ENCODE measurements at places on chromosomes 4 and X.

GRCh38 chrX:39675162-39675553 lies 422.6 kb downstream of the BCOR start:
- DNase-seq = no peak

DNA sequence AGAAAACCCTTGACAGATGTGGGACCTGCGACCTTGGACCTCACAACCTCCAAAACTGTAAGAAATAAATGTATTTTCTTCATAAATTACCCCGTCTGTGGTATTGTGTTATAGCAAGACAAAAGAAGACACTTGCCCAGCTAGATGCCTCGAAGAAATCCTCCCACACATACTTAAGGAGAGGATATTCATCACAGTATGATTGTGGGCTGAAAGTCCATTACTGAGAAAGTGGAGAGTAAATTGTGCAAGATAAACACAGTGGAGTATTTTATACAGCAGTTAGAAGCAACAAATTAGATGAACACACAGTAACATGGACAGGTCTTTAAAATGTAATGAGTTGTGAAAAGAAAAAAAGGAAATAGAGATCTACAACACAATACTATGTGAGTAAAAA lies 25.8 kb upstream of the PLA2G12A start:
- no peak for DNase-seq

- DNase-seq = no peak
These were observed 9.4 kb downstream of the TMEM187 start for GRCh38 chrX:153981771-153982533.

DNA sequence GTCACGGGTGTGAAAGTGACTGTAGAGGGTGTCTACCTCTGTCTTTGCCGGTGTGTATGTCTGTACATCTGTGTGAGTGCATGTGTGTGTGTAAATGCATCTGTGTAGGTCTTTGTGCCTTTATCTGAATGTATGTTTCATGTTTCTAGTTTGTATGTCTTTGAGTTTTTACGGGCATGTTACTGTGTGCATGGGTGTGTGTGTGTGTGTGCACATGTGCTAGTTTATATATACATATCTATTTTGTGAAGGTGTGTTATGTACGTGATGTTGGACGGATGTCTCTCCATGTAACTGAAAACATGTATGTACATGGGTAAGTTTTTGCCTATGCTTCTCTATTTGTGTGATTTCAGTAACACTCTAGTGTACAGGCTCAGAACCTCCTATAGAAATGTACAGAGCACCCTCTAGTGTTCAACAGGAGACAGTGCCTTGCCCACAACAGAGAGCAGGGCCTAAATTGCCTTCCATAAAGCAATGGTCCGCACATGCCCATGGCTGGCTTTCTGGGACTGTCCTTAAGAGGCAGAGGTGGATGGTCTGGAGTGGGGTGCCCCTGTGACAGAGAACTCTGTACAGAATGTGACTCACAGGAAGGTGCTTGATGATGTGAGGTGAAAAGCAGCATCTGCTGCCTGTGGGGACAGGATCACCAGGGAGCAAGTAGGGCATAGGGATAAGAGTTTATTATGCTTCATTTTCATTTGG lies 343.5 kb downstream of the RAPGEF2 start:
- peak; percentile 62 for DNase-seq

- DNase-seq = no peak
These were observed 45.3 kb downstream of the SLC9A6 start for GRCh38 chrX:136030303-136031191.

DNA sequence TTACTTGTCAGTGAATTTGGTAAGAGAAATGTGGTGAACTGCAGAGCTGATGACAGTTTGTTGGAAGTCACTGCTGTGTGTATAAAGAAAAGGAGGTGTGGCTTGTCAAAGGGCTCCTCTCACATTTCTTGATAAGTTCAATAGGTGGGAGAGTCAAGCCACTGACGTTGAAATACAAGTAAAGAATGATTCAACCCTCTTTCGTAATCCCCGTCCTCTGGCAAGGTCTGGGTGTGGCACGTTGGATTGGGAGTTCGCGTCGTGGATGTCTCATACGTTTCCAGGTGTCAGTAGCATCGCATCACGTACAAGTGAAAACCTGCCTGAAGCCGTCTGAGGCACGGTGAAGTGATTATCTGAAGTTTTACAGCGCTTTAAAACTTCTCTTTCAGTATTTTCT lies 76.4 kb downstream of the EGF start:
- DNase-seq = no peak

DNA sequence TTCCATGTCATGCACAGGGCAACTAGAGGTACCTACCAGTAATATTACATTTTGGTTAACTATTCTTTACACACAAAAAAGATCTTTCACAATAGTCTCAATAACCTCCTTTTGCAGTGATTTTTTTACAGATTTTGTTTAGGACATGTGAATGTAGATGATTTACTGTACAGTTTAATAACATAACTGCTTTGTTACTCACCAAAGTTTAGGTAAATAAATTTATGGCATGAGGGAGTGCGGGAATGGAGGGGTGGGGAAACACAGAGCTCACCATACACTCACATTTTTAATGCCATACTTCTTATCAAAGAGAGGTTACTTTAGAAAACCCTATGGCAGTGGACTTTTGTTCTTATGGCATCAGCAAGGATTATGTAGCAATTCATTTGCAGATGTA lies 93.1 kb upstream of the TEX13A start:
- DNase-seq = no peak

- no peak for DNase-seq
These were observed 64.5 kb downstream of the TEC start for GRCh38 chr4:48205107-48205506.

GRCh38 chr4:36303426-36304137 lies 22.2 kb downstream of the DTHD1 start:
- no peak for DNase-seq

DNA sequence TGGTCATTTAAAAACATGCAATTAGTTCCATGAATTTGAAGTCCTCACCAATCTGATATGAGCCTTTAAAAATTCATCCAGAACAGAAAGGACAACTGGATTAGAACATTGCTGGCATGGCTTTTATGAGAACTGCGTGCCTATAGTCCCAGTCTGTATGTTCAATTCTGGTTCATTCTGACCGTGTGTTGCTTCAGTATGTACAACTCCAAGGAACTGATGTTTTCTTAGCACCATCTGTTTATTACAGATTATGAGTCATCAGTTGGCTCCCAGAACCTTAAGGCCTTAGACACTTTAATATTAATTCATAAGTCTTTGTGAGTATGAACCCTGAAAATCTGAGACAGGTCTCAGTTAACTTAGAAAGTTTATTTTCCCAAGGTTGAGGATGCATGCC lies 115.0 kb downstream of the CEP44 start:
- no peak for DNase-seq

GRCh38 chr4:68951078-68951805 lies at the start of gene UGT2A3:
UGT2A3 (minus strand) TSS chr4:68951804; CDS start chr4:68951760, 44 bp downstream.
- DNase-seq = no peak

DNA sequence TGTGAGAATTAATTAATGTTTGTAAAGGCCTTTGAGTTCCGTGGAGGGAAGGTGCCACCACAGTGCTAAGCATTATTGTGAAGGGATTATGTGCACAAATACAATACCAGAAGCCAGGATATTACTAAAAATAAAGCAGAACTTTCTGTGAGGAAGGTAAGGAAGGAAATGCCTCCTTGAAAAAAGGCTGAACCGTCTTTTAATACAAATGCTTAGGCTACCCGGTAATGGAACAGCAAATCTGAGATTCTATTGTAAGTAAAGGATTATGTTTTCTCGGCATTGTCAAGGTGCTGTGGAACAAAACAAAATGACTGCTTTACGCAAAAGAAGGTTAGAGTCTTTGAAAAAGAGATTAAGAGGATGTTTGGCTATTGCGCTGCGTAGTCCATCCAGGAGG lies 57.9 kb upstream of the SPRY1 start:
- no peak for DNase-seq

DNA sequence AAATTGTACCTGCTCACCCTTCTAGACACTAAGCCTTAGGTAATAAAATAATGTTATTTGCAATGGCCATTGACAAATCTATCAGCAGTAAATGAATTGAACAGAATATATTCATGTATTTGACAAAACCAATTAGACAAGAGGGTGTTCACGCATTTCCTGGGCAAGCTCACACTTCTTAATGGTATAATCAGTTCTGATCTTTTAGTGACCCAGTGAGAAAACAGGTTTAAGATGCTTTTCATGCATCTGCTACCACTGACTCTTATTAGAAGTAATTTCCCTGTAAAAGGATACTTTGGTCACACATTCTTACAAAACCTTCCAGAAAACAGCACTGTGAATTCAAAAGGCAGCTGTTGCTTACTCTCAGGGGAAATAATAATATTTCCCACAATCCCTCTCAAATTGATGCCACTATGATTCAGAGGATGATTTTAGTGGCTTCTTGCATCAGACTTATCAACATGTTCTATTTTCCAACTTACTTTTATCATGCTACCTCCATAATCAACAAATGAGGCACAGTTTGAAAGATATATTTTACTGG lies 313.9 kb upstream of the NWD2 start:
- DNase-seq = no peak

DNA sequence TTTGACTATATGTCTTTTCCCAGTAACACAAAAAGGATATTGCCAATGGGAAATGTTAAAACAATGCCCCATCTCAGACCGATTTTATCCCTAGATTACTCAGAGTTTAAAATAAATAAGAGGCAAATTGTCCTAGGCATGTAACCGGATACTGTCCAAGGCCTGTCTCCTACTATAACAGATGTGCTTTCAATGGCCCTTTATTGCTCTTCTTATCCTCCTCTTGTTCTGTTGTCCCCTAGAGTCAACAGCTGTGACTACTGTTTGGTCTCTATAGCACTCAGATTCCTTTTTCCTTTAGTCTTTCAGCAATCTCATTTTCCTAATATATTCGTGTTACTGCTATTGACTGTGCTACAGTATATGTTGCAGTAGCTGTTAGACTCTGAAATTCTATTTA lies 66.8 kb upstream of the PLS3 start:
- no peak for DNase-seq

- no peak for DNase-seq
These were observed 31.8 kb downstream of the SERTM2 start for GRCh38 chrX:111543212-111543741.

DNA sequence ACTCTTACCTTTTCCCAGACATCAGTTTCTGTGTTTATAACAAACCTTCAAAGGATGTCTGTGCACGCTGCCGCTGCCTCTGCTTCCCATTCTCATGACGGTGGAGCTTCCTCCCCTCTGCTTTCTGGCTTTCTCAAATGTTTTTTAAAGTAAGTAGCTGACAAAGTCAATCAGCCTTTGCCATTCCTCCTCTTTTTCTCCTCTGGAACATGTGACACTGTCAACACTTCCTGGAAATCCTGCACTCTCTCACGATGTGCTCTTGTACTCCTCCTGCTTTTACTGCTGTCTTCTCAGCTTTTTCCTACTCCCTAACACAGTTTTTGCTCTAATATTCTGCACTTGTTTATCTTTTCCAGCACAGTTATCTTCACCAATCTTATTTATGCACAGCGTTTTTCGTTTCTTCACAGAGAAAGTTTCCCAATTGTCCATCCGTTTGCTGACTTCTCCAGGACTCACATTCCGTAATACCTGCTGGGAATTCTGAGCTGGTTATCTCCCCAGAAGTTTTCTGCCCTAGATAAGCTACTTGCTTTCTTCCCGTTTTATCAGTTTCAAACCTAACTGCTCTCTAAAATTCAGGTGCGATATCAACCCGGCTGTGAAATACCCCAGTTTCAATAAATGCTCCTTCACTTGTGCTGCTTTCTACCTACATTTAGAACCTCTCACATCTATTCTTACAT lies 465.6 kb upstream of the AGA start:
- DNase-seq = no peak

DNA sequence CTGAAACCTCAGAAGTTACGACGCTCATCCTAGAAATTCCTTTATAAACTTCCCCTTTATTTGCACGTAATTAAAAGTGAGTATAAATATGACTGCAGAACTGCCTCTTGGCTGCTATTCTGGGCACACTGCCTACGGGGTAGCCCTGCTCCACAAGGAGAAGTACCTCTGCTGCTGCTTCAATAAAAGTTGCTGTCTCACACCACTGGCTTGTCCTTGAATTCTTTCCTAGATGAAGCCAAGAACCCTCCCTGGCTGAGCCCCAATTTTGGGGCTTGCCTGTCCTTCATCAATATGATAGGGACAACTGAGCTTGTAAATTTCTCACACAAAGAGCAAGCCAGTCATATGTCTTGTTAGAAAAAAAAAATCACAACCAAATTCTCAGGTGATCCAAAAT lies 115.8 kb downstream of the VEGFC start:
- DNase-seq = no peak

GRCh38 chr4:70936200-70936787 lies 34.1 kb downstream of the MOB1B start:
- no peak for DNase-seq

DNA sequence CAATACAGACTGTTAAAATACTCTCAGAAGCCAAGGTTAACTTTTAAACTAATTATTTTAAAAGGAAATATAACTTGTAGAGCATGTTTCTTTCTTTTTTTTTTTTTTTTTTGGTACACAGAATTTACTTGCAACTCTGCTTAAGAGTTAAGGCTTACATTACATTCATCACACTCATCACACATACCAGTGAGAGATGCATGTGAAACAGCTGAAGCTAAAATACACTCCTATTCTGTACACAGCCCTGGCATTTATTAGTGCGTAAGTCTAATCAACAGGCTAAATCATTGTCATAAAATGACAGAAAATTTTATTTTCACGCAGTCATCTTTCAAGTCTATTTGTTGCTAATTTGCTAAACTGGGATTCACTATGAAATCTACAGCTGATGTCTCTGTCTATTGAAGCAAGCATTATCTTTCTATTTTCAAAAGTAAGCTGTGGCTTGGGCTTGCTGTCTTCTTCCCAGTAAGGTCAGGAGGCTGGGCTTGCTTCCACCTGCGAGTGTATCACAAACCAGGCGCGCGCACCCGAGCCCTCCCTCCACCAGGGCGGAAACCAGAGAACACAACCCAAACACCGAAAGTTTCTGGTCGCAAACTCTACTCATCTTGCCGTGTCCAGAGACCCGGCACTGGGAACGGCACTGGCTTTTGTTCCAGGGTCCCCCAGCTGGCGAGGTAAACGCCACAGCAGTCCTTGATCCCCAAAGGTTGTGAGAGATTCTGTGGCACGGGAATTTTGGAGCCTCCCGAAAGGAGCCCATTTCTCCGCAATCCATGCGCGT lies 3.9 kb downstream of the MAML3 start:
- DNase-seq = peak; percentile 7

DNA sequence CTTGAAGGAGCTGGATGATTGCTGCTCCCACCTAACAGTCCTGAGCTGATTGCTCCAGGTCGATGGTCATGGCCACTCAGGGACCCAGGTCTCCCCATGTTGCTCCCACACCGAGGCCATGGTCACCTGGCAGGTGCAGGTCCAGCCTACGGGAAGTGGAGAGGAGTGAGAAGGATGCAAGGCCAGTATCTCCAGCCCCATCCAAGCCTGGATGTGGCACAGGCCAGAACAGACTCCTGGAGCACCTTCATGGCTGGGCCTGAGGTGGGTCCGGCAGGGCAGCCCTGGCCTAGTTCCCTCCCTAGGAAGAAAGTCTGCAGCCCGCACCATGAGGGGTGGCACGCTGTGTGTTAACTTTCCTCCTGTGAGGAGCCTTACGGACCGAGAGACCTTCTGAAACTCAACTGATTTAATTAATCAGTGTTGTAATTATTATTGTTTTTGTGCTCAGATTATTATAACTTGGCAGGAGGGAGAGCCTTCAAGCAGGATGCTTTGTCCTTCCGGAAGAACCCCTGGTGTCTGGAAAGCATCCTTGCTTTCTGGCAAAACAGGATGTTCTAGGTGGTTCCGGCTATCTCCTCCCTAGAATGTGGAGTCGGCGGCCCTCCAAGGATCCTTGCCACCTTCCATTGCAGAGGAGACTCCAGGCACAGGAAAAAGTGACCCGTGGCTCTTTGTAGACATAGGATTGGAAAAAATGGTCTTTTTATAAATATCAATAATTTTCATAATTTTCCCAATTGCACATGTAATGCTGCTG lies 92.3 kb upstream of the ADRA2C start:
- DNase-seq = no peak

- peak; percentile 74 for DNase-seq
These were observed 745.6 kb upstream of the FAM241A start for GRCh38 chr4:111399623-111400022.

Measured in NCI-H1694 treated with DMSO at 0.1 percent for 48 hours (cell line).